ENCODE measurements at places on chromosomes 6 and 20.

DNA sequence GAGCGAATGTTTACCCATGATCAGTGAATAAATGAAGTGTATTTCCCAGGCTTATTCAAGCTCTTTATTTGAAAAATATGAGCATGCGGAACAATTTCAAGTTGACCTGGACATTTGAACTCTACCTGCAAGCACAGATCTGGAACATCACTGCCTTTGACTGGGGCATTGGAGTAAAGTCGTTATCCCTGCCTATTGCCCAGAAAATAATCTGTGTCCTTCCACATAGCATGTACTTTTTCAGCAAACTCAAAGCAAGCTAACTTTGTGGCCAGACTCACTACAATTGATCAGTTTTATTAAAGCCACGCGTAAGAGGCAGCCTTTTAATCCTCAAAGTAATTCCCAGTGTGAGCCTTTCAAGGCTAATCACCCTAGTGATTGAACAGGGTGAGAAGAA is 73.4 kb upstream of the PAK5 start:
- DNase-seq = no peak

GRCh38 chr6:137348777-137349176 is 129.6 kb upstream of the IFNGR1 start:
- DNase-seq = no peak

DNA sequence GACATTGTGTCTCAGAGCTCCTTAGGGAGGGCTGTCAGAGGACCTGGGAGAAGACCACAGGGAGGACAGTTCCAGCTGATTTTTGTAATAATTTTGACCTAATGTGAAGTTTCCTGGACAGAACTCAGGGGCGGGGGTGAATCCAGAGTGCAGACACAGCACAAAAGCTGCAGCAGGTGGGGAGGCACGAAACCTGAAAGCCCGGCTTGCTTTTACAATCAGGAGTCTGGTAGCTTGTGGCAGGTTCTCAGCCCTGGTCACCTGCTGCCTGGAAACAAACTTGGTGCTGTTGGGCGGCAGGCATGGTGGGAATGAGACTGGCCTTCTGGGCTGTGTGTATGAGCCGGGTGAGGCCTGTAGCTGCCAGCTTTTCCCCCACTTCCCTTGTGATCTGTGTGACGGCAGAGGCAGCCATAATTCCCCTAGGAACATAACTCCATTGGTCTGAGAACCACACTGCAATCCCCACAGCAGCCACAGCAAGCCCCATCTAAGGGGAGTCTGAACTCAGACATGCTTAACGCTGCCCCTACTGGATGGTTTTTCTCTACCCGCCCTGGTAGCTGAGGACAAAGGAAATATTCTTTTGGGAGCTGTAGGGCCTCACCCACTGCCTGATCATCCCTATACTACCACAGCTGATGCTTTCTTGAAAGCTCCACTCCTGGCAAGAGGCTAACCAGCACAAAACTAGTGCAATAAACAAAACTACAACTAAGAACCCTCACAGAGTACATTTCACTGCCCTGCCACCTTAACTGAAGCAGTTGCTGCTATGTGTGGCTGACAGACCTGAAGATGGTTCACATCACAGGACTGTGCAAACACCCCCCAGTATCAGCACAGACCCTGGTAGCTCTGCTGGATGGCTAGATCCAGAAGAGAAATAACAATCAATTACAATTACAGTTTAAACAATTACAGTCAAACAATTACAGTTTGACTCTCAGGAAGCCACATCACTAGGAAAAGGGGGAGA is 1055.1 kb upstream of the GJE1 start:
- DNase-seq = no peak

GRCh38 chr6:160118620-160119229 is 2.9 kb upstream of the SLC22A1 start:
- DNase-seq = no peak

DNA sequence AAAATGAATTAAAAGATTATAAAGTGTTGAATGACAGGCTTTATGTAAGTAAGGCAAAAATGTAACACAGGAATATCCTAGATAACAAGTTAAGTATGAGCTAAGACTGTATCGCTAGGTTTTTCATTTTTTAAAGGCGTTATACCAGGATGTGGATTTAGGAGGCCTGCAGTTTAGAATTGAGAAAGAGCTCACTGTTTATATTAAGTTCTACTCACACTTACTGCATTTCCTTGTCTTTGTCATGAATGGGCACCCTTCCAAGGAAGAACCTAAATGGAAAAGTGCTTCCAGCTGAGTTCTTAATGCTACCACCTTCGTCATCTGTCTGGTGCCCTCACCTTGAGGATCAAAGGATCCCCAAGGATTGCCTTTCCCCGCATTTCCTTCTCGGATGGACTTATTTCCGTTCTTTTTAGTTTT is 148.7 kb downstream of the SOX4 start:
- DNase-seq = no peak
